ENCODE measurements at places on chromosomes 6 and 20.

GRCh38 chr6:118509009-118509617 is 39.0 kb upstream of the PLN start:
- peak; percentile 48 for DNase-seq

DNA sequence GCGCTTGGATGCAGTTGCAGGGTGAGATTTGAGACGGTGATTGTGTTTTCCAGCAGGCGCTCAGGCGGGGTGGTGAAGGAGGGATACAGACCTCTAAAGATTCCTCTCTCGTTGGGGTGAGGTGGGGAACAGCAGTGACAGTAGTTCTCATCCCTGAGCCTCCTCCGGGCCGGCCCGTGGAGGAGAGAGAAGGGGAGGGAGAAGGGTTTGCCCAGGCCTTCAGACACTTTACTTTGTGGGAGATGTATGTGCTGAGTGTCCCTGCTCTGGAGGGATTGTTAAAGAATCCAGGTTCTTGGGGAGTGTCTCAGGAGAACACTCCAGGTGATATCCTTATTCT is 41.0 kb downstream of the PSMB9 start:
- DNase-seq, result no peak

GRCh38 chr20:57662456-57663240 is 42.4 kb upstream of the ZBP1 start:
- DNase-seq, result no peak

DNA sequence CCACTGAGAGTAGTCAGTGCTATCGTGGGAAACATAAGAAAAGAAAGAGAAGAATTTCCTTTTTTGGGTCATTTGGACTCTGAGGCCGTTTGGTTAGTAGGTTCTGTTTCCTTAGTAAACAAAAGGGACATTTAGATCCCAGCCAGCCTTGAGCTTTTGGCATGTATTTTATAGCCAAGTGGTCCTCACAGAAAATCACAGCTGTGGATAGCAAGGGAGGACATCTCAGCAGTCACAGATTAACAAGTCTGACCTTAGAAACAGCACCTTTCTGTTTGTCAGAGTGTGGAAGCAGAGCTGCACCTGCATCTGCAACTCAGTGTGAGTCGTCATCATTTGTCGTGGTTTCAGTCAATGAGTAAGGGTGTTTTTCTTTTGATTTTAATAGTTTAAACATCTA is 40.5 kb downstream of the FAM120B start:
- no peak for DNase-seq

DNA sequence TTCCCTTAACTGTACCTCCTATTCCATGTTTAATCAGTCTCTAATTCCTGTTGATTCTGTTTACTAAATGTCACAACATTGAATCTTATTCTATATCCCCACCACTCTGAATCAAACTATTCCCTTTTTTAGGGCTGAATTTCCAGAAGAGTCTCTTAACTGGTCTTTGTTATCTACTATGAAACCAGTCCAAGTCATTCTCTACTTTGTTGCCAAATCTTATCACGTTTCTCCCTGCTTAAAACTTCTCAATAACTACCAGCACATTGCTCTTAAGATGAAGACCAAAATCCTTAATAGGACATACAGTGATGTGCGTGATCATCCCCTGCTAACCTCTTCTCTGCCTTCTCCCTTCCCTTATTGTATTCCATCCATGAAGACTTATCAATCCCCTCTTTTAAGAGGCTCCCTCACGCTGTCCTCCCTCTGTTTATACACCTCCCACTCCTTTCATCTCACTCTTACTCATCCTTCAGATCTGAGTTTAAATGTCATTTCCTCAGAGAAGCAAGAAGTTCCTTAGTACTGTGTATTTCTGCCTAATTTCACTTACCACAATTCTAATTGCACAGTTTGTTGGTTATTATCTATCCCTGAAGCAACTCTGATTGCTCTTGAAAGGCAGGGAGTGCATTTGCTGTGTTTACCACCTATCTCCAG is 143.0 kb upstream of the AHI1 start:
- DNase-seq, result no peak

- DNase-seq, result no peak
Observed at GRCh38 chr6:78505178-78505577, 362.2 kb upstream of the IRAK1BP1 start.

- no peak for DNase-seq
Observed at GRCh38 chr20:61839912-61840778, 225.5 kb downstream of the TAF4 start.
